ENCODE measurements at places on chromosomes 2 and 18.

- DNase-seq, result no peak
Observed at GRCh38 chr2:97970293-97971060, 25.3 kb downstream of the TMEM131 start.

DNA sequence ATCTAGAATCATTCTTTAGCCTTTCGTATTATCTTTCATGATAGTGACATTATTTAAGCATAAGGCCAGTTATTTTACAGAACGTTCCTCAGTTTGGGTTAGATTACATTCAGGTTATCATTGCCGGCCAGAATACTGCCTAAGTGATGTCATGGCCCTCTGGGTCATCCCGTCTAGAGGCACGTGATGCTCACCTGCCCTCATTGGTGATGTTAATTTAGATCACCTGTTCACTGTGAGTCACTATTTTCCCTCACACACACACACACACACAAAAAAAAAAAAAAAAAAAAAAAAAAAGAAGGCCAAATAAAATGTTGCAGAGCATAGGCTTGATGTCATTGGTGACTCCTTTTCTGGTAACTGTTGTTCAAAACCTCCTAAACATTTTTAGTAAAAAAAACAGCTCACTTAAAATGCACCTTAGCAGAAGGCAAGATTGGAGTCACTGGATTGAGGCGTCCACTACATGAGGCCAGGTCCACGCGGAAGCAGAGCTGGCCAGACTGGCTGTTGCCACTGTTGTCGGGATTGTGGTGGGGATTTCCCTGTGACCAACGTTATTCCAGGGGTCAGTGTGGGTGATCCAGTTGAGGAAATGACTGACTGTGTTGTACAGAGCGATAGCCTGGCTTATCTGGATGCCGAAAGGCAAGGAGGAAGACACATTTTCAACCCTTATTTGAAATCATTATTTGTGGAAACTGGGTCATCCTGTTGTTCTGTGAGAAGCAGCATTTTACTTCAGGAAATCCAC, 52.1 kb upstream of the CNGA3 start:
- no peak for DNase-seq

DNA sequence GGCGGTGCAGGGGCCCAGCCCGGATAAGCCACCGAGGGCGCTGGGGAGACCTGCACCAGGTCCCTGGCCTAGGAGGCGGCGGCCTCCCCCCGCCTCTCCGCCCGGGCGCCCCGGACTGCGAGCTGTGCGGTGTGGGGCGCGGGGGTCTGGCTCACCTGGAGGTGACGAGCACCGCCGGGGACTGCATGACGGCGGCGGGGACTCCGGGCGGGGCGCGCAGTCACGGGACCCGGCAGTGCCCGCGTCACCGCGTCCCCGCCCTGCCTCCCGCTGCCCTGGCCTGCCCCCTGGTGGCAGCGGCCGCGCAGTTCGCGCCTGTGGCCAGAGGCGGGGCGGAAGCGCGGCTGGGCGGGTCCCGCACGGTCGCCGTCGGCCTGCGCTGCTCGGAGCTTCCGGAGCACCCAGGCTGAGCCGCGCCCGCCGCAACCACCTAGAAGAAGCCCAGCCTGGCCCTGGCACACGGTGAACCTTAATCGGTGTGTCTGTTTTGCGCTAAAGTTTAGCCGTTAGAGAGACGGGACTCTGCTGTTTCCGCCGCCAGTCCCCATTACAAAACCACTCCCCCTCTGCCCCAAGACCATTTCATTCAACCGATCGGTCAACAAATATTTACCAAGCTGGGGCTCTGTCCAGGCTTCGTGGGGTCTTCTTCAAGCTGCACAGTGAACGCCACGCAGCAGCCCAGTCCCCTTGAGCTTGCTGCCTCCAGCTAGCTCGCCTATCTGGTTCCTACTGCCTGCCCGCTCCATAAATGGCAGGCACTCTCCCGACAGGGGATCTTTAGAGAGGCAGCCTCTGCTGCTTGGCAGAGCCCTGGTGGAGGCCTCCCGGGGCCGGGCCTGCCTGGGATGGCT, at the start of gene HS1BP3:
TSS of gene HS1BP3 (minus strand) at position 222 of the 854 bp plus-strand sequence. CDS start at position 187, 35 bp downstream.
- DNase-seq, result peak; percentile 94

GRCh38 chr2:221455214-221455613, 116.9 kb downstream of the EPHA4 start:
- no peak for DNase-seq

GRCh38 chr2:174449033-174449432, 37.8 kb downstream of the GPR155 start:
- no peak for DNase-seq

- peak; percentile 90 for DNase-seq
Observed at GRCh38 chr2:241609859-241610793, 26.8 kb downstream of the THAP4 start.

DNA sequence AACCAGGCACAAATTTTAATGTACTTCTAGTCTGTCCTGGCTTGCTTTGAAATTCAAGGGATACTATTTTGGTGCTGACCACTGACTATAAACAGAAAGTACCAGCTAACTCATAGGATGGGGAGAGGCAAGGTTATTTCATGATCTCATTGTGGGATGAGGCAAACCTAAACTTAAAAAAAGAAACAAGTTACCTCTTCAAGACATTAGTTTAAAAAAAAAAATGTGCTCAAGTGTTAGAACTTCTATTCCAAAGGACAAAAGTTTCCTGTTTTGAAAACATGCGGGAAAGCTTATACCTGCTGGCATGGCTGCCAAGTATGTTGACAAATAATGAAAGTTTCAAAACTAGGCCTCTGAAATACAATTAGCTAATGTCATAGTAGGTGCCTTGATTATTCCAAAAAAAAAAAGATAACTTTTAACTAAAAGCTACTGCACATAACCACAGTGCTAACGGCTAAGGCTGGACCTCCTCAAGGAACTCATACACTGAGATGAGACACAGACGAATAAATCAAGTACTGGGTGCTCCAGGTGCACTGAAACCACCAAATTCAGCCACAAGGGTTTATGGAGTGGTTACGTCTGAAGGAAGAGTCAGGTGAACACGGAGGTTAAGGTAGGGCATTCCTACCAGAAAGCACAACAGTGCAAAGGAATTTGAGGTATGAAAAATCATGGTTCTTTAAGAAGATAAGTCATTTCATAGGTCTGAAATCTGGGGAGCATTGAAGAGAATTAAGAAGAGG, 38.1 kb downstream of the TMEM131 start:
- no peak for DNase-seq

GRCh38 chr2:189367343-189367742, 73.9 kb upstream of the WDR75 start:
- no peak for DNase-seq

DNA sequence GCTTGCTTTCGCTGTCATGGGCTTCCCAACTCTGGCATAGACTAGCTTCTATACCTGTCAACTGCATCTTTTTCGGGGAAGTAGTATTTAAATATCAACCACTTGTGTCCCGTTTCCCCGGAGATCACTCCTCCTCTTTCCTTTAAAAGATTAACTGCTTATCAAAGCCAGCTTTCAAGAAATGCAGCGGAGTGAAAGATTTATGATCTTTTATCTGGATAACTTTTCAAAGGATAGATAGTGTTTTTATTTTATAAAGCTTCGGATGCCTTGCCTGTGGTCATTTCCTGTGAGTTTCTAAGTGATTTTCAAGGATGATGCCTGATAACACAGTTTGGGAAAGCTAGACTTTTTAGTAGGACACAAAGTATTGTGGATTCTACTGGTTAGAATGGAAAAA, 2.9 kb upstream of the IGFBP5 start:
- no peak for DNase-seq

GRCh38 chr18:58896734-58897508, 32.2 kb downstream of the ZNF532 start:
- DNase-seq, result no peak

DNA sequence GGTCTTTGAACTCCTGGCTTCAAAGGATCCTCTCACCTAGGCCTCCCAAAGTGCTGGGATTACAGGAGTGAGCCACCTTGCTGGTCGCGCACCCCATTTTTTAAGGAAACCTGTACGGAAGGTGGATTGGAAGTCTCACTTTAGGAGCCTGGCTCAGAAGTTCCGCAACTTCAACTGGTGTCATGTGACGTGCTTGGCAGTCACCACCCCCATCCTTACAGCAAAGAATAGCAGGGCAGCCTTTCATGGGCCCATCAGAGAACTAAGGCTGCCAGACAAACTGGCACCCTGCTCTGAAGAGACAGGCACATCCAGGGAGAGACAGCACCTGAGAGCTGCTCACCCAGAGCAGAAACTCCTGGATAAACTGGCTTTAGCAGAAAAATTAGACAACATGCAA, 3.3 kb upstream of the SLC66A2 start:
- DNase-seq, result no peak

GRCh38 chr18:48975120-48975816, 24.5 kb upstream of the SMAD7 start:
- DNase-seq, result no peak

Data from hepatic stellate cell (primary cell).